ENCODE measurements at places on chromosomes 5 and 9.

- DNase-seq: no peak
Observed at GRCh38 chr9:115035841-115036612, 81.9 kb downstream of the TNC start.

GRCh38 chr5:55533521-55534435 lies 986 bp downstream of the PLPP1 start:
- no peak for DNase-seq

- DNase-seq: no peak
Observed at GRCh38 chr5:143440448-143441115, 37.1 kb upstream of the NR3C1 start.

GRCh38 chr5:60765019-60765709 lies 65.2 kb upstream of the DEPDC1B start:
- no peak for DNase-seq

GRCh38 chr5:96141749-96142148 lies 180.1 kb upstream of the ELL2 start:
- DNase-seq: no peak

GRCh38 chr9:77013932-77014596 lies 5.4 kb upstream of the FOXB2 start:
- no peak for DNase-seq

- no peak for DNase-seq
Observed at GRCh38 chr5:170342153-170342725, 44.7 kb upstream of the LCP2 start.

DNA sequence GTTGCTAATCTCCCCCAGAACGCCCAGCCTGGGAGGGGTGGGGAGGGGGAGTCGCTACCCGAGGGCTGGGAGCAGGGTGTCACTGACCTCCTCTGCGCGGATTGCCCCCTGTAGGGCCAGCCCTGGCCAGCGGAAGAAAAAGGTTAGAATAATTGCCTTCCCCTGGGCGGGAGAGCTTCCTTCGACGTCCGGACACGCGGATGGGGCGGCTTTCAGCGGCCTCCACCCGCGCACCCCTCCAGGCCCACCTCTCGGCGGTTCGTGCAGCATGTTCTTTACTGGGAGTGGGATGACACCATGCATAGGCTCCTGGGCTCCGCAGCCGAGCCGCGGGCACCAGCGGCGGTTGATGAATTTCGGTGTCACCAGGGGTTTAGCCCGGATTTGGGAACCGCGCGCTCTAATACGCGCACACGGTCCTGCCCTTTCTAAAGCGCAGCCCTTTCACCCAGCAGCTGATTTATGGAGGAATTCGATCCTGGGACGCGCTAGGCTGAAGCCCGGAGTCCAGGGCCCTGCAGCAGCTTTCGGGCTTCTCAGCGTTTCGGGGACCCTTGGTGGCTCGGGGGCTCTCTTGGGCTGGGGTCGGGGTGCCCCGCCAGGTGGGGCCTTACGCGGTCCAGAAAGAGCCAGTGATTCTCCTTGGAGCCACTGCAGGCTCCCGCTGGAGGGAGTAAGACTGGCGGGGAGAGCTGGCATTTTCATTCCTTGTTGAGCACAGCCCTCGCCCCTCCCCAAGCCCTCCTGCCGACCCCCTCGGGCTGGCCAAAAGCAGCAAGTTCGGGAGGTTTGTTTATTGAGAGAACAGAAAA lies 10.1 kb downstream of the LMX1B start:
- no peak for DNase-seq

GRCh38 chr5:154345255-154345952 lies 100.4 kb upstream of the SAP30L start:
- no peak for DNase-seq

GRCh38 chr5:151019331-151019730 lies 1.1 kb upstream of the GPX3 start:
- no peak for DNase-seq

DNA sequence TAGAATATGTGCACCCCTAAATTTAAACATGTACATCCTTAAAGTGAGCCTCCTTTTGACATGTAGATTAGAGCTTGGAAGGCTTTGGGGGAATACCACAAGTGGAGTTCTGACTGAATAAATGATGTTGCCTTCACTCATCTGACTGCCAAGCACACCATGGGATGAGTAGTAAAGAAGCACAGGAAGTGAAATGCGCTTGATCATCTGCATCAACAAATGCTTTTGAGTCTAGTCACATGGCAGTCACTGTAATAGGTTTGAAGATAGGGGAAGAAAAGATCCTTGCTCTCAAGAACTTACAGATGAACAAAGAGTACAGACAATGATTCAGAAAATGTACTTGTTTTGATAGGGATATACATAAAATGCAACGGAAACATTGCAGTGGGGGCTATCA lies 62.0 kb upstream of the STARD4 start:
- DNase-seq: no peak

- DNase-seq: no peak
Observed at GRCh38 chr9:74358959-74359358, 138.2 kb upstream of the RORB start.

GRCh38 chr5:927172-928015 lies 34.7 kb downstream of the TRIP13 start:
- DNase-seq: no peak

GRCh38 chr9:138048184-138048583 lies 170.6 kb downstream of the CACNA1B start:
- no peak for DNase-seq

DNA sequence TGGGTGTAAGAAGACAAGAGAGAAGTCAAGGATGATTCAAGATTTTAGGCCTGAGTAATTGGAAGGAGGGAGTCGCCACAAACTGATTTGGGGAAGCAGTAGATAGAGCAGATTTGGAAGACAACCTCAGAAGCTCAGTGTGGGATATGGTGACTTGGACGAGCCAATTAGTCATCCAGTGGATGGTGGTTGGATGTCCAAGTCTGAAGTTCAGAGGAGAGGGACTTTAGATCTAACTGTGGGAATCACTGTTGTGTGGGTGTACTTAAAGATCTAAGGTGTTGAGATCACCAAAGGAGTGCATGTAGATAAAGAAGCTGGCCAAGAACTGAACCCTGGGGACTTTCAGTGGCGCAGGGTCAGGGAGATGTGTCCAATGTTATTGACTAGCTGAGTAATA lies 2.2 kb downstream of the IDNK start:
- DNase-seq: no peak

- DNase-seq: no peak
Observed at GRCh38 chr5:111116550-111116949, 24.4 kb downstream of the WDR36 start.

DNA sequence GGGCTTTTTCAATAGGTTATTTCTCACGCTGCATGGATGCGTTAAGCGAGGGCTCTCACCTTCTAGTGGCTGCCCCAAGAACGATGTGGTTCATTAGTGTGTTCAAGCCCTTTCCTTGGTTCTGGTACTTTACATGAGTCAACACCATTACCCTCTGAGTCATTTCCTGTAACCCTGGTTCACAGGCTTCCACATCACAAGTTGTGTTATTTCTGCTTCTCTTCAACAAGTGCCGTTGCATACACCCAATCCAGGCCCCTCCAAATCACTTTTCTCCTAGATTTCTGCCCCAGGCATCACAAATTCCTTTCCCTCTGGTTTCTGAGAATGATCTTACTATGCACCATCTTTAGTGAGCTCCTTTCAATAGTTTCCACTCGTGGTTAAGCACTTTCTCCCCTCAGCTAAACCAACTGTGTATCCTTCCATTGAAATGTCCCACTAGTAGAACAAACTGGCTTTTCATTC lies 69.5 kb upstream of the RAD23B start:
- DNase-seq: no peak

DNA sequence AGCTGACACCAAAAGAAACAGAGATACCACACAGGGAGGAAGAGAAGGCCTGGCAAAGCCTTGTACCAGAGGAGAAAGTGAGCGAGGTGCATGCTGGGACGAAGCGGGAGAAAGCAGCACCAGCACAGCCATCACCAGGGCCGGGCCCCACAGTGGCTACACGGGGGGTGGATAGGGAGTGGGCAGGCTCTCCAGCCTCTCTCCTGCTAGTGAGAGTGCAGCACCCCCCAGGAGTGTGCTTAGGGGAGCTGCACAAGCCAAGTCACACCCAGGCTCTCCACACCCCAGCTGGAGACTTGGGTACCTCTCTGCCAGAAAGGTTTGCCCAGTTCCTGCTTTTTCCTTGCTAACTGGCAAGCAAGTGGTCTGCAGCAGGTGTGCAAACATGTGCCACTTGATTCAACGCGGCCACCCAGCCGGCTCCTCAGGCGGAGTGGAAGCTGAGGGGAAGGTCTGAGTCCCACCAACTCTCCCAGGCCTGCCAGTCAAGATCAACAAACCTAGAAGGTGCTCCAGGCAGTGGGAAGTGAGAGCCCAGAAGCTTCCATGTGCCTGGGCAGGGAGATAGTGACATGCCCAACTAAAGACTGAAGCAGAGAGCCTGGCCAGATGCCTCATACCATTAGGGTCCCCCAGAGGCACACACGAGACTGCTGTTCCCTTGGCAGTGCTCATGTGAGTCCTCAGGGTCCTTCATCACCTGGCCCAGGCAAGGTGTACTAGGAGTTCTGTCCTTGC lies 39.9 kb downstream of the BICD2 start:
- no peak for DNase-seq

DNA sequence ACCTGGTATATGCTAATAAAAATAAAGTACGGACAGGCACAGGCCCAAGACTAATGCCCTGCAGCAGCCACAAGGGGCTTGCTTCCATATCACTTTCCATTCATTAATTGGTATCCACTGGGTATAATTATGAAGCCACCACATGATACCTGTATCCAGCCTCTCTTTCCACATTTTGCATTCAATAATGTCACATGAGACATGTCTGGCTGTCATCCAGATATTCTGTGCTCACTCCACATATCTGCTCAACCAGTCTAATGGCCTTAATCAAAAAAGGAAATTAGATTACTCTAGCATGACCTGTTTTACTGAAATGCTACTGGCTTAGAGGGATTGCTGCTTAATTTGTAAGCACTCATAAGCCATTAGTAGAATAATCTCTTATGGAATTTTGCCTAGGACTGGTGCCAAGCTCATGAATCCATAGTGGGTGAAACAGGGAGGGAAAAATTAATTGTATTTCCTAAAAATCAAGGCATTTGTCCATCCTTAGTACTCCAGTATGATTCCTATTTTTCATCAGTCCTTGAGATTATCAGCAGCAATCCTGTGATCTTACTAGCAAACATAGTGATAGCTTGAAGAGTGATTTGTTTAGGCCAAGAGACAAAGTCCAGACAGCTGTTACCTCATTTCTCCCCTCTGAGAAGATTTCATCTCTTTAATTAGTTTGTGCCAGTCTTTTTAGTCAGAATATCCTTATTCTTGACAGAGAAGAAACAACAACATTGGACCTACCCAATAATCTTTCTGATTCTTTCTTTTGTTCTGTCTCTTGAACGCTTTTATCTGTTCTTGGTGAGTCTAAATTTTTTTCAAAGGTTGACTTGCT lies 119.2 kb upstream of the ABCA1 start:
- DNase-seq: no peak

DNA sequence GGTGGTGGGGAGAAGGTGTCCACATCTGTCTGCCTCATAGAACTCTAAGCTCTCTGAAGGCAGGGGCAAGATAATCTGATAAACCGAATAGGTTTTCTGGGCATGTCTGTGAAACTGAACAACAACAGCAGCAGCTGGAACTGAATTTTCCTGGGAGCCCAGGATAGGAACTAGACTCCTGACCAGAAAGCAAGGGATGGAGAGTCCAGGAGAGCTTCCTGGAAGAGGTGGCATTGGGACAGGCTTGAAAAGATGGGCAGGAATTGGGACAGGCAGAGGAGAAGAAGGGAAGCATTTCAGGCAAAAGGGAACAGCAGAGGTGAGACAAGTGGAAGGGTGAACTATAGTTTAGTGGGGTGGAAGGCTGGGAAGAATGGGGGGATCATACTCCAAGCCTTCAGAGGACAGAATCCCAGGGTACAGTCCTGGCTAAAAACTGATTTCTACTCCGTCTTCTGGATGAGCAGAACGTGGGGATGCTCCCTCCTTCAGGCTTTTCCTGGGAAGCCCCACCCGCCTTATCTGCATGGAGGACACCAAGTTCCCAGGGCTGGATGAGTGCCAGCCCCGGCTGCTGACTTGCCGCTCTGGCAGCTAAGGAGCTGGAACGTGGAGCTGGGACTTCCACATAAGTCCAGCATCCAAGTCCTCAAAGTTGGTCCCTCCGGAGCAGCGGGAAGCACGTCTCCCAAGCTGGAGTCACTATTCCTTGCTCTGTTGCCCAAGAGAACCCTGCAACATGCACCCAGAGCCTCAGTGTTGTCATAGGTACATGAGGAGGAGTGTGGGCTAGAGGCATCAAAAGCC lies 13.9 kb upstream of the KIF12 start:
- DNase-seq: no peak

Data from CMK (cell line).